ENCODE measurements at places on chromosomes 13 and 19.

DNA sequence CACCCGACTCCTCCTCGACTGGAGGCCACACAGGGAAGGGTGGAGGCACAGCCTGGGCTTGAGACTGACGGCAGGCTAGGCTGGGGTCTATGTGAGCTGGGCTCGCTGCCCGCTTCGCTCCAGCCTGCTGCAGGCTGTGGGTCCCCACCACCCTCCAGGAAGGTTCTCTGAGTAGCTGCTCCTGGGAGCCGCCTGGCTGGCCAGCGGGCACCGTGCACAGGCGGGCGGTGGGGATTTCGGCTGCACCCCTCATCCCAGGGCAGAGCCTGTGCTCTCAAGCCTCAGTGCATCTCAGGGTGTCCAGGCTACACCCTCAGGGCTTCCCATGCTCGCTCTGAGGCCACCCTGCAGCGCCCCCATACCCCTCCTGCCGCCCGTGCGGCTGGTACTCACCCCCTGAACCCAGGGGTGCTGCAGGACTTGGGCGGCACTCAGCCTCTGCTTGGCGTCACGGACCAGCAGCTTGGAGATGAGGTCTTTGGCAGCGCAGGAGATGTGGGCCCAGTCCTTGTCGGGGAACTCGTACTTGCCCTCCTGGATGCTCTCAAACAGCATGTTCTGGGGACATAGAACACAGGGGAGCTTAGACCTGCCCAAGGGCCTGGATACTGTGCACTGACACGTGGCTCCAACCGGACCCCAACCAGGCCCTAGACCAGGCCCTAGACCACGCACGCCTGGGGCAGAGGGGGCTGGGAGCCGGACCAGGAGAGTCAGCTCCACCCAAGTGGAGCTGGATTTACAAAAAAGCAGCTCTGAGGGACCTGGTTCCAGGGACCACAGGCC, 10.2 kb downstream of the MKNK2 start:
- DNase-seq: no peak

GRCh38 chr19:40056505-40056904, 474 bp upstream of the ZNF780B start:
- no peak for DNase-seq

DNA sequence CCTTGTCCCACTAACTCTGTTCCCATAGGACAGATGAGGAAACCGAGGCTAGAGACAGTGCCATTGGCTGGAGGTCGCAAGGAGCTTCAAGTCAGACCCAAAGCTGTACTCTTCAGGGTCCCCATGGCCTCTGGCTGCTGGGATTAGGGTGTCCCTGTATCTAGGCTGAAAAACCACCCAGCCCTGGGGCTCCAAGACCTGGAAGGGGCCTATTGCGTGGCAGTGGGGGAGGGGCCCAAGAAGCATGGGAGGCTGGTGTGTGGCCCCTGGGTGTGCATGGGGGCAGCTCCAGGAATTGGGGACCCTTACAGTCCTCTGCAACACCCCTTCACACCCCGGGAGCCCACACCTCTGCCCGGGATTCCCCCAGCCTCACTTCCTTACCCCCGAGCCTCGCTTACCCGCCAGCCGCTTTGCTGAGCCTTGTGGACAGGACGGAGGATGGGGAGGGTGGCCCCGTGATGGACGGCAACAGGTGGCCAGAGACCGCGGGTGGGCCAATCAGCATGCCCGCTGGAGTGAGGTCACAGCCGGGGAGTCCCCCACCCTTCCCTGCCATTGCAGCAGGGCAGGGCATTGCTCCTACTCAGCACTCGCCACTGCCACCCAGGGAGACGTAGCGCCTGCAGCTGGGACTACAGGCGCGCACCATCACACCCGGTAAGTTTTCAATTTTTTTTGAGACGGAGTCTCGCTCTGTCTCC, at the start of gene JSRP1:
TSS of gene JSRP1 (minus strand) at position 436 of the 704 bp plus-strand sequence. CDS start 1,103 bp downstream, outside the sequence.
- DNase-seq: no peak

DNA sequence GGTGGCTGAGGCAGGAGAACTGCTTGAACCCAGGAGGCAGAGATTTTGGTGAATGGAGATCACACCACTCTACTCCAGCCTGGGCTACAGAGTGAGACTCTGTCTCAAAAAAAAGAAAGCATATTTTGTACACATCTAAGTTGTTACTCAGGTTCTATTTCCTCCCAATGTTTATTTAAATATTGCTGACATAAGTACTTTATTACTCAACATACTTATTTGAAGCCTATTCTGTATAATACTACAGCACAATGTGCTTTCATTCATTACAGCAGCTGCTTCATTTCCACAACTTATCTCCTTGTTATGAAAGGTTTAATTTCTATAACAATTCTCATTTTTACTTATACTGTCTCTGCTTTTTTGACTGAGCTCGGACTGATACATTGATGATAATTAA, 495.7 kb downstream of the SLITRK1 start:
- no peak for DNase-seq

DNA sequence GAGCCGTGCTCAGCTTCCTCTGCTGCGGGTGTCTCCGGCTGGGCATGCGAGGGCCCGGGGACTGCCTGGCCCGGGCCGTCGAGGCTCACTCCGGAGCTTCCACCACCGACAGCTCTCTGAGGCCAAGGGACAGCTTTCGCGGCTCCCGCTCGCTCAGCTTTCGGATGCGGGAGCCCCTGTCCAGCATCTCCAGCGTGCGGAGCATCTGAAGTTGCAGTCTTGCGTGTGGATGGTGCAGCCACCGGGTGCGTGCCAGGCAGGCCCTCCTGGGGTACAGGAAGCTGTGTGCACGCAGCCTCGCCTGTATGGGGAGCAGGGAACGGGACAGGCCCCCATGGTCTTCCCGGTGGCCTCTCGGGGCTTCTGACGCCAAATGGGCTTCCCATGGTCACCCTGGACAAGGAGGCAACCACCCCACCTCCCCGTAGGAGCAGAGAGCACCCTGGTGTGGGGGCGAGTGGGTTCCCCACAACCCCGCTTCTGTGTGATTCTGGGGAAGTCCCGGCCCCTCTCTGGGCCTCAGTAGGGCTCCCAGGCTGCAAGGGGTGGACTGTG, 1.2 kb downstream of the S1PR4 start:
- no peak for DNase-seq

DNA sequence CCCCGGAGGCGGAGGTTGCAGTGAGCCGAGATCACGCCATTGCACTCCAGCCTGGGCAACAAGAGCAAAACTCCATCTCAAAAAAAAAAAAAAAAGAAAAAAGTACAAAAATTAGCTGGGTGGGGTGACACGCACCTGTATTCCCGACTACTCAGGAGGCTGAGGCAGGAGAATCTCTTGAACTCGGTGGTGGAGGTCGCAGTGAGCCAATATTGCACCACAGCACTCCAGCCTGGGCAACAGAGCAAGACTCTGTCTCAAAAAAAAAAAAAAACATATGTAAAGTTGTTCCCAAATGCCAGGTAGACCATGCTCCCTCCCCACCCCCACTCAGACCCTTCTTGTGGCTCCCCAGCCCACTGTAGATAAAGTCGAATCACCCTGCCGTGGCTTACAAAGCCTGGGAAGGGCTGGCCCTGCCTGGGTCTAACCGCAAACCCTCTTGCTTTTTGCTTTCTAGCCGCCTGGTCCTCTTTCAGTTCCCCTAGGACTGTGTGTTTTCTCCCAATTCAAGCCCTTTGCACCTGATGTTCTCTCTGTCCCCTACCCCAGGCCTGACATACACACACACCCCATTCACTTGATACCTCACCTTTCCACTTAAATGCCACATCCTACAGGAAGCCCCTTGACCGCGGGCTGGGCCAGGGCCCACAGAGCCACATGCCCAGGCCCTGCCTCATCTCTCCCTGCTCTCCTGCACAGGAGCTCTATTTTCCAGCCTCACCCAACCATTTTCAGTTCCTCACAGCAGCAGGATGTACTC, 34.4 kb downstream of the MAP4K1 start:
- no peak for DNase-seq

GRCh38 chr13:44259045-44260027, 114.3 kb upstream of the SERP2 start:
- DNase-seq: no peak
